AG04450 (cell line): ENCODE measurements at places on chromosomes 12 and 14.

DNA sequence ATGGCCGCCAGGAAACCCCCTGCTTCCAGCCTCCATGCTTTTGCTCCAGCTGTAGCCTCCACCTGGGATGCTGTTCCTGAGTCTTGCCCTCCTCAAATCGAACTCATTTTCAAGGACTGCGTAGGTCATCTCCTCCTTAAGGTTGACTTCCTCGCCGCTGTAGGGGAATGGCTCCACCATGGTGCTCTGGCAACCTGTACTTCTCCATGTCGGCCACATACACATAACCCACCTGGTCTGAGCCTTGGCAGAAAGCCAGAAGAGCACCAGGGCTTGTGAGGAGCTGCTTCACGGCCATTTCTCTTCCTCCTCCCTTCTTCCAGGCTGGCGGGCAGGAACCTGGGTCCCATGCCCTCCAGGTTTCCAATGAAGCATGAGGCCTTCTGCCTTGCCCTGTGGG is 36.7 kb upstream of the BEGAIN start:
- DNase-seq, result no peak

DNA sequence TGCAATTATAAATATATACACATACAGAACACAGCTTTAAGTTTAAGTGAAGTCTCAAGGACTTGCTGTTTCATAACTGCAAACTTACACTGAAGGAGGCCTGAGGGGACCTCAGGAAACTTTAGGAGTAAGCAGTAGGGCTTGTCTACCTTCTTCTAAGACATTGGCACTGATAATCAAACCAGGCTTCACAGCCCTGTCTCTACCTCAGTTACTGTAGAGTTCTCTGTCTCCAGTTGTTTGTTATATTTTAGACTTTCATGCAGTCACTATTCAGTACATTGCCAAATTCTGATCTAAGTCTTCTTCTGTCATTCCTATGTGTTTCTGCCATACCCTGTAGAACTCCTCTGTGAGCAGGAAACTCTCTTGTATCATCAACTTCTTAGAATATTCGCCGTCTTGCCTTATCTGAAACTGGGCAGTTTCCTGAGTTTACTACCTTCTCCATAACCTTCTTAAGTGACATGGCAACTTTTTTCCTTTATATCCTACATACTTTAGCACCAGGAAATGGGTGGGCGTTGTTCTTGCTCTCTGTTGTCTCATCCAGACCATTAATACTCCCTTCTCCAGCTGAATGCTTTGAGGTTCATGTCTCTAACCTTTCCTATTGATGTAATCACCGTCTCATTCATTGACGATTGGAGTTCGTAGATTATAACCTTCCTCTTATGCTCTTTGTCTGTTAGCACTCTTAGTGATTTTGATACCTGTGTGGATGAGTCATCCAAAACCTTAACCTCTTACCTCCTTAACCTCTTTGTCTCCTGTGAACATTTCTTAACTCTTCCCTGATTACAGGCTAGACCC is 11.4 kb downstream of the APAF1 start:
- DNase-seq, result no peak

GRCh38 chr14:90808759-90809529 is 7.3 kb downstream of the TTC7B start:
- DNase-seq, result no peak

GRCh38 chr14:55628426-55628825 is 48.4 kb downstream of the KTN1 start:
- DNase-seq, result no peak

- no peak for DNase-seq
These were observed 36.6 kb upstream of the TRIM9 start for GRCh38 chr14:51131516-51131915.

DNA sequence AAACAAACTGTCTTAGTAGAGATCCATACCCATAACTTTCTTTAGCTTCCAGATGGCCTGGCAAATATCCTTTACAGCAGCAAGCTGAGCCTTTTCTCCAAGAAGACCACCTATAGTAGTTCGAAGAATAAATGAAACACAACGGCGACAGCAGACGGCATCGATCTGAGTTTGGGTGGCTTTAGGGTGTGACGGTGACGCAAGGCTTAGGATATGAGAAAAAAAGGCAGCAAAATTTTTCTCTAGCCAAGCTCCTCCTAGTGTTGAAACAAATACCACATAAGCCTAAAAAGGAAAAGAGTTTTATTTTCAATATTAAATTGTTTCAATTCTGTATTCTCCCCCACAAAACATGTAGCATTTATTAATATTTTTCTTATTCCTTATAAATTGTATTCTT is 33.3 kb downstream of the HEATR5A start:
- DNase-seq, result no peak

- DNase-seq, result no peak
These were observed 2.9 kb upstream of the ZFP36L1 start for GRCh38 chr14:68795597-68796417.
